ENCODE measurements at places on chromosomes 16 and 17. TPM values are rescaled to one million over a fixed set of nuclear protein-coding genes. Genes with fewer than 3 reads are reported as not detected.

Gene ARHGAP44
- total RNA-seq = under 0.01 TPM

Gene HOXB2
- 0.46 TPM for total RNA-seq

Gene EVI2A
- 0.39 TPM for total RNA-seq

Gene DNAH9
- 1.3 TPM for total RNA-seq

Gene CEP112
- total RNA-seq = 4.9 TPM

Gene ABCA8
- not detected for total RNA-seq

Gene MYH8
- total RNA-seq = not detected

Gene IRX6
- not detected for total RNA-seq

Gene YWHAE
- 727 TPM for total RNA-seq

Gene TTYH2
- 1.3 TPM for total RNA-seq

Measured in hair follicular keratinocyte (primary cell).